ENCODE measurements at places on chromosomes 5 and 9.

GRCh38 chr9:87712801-87713277 lies 13.1 kb upstream of the CTSL start:
- DNase-seq, result peak; percentile 41

GRCh38 chr5:113282472-113282871 lies 152.3 kb downstream of the TSSK1B start:
- DNase-seq, result no peak

DNA sequence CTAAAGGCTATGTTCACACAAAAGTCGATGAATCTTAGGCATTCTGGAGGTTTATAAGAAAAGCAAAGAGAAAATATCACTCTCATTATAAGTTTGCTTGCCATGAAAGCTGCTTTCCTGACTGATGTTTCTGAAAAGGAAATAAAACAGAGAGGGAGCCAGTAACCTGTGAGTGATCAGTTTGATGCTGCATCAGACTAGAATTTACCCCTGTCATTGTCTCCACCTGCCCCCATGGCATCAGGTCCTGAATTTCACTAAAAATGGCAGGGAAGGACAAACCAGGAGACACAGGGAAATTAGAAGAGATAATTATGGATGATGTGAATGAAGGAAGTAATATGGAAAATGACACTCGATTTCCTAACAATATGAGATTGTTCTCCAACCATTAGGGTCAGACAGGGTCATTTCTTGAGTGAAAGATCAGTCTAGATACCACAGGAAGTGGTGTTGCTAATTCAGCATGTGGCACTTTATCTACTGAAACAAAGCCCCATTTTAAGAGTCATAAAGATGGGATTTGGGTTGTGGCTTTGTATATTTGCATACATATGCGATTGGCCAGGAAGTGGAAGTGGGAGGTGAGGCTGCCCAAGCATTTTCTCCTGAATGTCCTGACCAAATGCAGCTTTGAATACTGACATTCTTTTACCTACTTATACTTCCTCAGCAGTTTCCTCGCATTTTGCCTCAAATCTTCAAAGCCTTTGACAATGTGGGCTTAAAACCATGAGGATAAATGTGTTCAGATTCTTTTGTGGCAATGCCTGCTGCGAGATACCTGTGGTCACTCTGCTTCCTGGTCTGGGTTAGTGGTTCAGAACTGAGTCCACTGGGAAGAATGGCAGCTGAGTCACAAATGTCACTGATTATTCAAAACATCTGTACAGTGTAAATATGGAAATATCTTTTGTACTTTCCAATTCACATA lies 29.7 kb downstream of the MEGF10 start:
- no peak for DNase-seq

GRCh38 chr9:33524306-33524947 lies 376 bp downstream of the ANKRD18B start:
- no peak for DNase-seq

- DNase-seq, result no peak
These were observed 10.3 kb upstream of the ADCY2 start for GRCh38 chr5:7385681-7386080.

- DNase-seq, result no peak
These were observed 34.5 kb upstream of the GLIS3 start for GRCh38 chr9:4334410-4334813.

DNA sequence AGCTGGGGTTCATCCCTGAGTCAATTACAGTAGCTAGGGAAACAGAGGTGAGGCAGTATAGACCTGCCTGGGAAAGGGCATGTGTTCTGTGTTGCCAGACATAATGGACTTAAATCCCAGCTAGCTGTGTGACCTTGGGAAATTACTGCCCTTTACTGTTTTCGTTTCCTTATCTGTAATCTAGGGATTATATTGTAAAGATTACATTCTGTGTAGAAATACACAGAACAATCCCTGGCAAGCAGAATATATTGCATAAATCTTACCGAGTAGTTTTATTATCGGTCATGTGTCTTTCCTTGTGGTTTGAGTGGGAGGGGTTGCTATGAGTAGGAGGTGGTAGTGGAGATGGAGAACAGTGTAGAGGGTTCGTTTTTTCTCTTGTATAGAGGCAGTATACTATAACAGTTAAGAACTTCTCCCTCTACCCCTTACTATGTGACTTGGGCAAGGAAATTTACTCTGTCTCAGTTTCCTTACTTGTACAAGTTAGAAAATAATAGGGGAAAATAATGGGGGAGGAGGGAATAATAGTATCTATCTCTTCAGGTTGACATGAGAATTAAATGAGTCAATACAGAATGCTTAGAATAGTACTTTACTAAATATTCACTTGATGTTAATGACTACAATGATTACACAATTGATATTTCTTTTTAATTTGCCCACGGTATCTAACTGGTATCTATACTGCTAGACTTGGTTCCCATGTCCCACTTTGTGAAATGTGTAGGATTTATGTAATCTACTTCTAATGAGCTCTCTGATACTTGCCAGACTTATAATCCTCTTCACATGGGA lies 7.1 kb upstream of the DMXL1 start:
- DNase-seq, result no peak

DNA sequence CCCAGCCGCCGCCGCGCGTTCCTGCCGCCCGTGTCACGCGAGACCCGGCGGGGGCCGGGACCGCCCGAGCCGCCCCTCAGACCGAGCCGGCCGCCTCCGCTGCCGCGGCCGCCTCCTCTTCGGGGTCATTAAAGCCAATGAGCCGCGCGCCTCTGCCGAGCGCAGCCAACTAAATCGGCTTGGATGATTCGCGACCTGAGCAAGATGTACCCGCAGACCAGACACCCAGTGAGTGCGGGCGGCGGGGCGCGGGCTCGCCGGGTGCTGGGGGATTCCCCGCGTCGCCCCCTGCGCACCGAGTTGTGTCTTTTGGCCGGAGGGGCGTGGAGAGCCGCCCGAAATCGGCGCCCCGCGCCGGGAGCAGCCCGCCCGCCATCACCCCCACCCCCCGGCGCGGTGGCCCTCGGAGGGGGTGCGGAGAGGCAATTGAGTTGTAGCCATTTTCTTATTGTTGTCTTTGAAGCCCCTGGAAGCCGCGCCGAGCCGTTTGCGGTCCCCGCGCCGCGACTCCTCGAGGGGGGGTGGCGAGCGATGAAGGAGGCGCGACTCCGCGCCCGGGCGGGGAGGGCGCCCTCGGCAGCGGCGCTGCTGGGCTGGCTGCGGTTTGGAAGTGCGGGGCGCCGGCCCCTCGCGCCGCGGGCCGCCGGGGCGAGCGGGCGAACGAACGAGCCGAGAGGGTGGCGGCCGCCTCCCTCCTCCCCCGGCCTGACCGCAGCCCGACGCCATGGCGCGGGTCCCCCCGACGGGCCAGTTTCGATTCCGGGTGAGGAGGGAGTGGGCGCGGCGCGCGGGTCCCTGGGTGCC lies 1.0 kb downstream of the TLE4 start:
- peak; percentile 91 for DNase-seq

DNA sequence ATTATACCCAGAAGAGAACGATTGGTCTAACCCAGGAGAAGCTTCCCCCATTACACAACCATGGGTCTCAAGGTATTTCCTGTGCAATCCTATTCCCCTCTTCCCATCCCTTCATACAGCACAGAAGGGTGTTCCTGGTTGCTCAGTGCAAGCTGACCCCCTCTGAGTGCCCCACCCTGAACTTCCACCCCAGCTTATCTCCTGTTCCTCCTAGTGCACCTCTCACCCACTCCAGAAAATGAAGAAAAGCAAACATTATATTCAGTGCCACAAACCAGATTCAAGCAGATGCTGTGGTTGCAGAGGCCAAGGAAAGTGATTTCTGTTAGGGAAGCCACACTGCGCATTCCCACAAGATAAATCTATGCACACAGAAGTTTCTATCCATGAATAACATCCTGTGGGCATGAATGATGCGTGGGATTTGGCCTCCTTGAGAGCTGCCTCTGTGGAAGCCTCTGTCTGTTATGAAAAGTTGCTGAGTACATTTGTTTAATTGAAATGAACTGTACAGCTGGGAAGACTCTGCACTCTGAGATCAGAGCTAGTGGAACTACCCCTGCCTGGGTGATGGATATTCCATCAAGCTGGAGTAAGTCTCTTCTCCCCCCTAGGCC lies 2.2 kb upstream of the OR2S2 start:
- DNase-seq, result no peak

- no peak for DNase-seq
These were observed 1.8 kb upstream of the WDR31 start for GRCh38 chr9:113341712-113342410.

DNA sequence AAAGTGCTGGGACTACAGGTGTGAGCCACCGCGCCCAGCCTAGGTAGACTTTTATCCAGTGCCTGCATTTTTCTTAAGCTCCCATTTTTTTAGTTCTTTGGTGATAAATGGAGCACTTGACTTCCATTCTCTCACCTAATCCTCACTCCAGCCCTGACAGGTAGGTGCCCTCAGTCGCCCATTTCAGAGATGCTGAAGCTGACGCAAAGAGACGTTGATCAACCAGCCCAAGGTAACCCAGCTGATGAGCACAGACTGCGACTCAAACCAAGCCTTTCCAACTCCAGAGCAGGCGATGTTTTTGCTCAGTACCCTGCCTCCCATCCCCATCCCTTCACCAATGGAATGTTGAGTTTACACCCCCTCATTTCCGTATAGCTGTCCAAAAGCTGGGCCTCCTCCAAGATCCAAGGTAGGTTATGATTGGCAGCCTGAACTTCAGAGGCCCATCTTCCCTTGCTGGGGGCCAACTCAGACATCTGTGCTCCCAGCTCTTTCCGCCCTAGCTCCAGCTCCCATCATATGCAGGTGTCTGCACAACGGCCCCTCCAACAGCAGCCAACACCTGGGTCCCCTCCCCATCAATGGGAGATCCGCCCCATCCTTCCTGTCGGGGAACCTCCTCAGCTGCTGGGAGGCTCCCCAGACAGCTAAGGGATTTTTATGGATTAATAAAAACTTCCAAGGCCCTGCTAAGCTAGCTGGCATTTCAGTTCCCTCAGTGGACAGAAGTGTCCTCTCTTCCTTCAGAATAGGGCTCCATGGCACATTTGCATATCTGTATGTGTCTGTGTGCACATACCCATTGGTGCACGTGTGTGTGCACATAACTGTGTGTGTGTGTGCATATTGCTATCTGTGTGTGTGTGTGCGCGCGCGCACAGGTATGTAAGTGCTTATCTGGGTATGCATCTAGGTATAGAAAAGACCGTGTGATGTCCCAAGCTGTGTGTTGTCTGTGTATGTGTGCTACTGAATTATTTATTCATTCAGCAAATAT lies 39.3 kb upstream of the VDAC1 start:
- no peak for DNase-seq

- no peak for DNase-seq
These were observed 1.6 kb downstream of the NACC2 start for GRCh38 chr9:136093346-136093986.

- no peak for DNase-seq
These were observed 16.9 kb upstream of the NANS start for GRCh38 chr9:98039607-98040017.

GRCh38 chr9:4831944-4832343 lies 39.2 kb downstream of the RCL1 start:
- DNase-seq, result no peak

DNA sequence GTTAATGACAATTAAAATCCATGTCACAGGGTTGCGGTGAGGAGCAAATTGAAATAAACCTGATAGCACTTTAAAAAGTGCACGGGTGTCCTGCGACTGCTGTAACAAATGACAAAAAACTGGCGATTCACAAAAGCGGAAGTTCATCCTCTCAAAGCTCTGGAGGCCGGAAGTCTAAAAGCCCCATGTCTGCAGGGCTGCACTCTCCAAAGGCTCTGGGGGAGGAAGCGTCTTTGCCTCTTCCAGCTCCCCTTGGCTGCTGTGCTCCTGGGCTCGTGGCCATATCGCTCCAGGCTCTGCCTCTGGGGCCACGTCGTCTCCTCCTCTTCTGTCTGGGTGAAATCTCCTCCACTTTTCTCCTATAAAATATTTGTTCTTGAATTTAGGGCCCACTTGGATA lies 273.9 kb upstream of the IRX2 start:
- peak; percentile 67 for DNase-seq

- DNase-seq, result no peak
These were observed 20.1 kb downstream of the SREK1 start for GRCh38 chr5:66164044-66164790.

DNA sequence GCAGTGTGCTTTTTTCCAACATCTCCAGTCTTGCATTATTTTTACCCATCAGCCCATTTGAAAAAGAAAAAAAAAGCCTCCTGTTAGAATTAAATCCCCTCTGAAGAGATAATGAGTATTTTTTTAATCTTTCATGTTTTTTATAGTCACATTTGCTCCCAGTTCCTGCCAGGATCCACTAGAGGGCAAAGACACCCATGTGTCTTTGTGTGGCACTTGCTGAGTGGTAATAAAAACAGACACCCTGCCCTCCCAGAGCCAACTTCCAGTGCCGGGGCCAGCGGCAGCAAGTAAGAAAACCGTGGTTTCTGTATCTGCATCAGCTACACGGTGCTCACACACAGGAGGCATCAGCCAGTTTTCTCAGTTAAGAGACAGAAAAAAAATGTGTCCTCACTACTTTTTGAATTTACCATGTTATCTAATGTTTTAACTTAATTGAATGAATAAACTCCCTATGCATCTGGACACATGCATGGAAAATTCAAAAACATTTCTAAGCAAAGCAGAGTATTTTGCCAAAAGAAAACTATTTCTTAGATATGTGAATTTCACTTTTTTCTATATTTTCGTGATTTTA lies 70.2 kb upstream of the PLEKHG4B start:
- DNase-seq, result no peak

DNA sequence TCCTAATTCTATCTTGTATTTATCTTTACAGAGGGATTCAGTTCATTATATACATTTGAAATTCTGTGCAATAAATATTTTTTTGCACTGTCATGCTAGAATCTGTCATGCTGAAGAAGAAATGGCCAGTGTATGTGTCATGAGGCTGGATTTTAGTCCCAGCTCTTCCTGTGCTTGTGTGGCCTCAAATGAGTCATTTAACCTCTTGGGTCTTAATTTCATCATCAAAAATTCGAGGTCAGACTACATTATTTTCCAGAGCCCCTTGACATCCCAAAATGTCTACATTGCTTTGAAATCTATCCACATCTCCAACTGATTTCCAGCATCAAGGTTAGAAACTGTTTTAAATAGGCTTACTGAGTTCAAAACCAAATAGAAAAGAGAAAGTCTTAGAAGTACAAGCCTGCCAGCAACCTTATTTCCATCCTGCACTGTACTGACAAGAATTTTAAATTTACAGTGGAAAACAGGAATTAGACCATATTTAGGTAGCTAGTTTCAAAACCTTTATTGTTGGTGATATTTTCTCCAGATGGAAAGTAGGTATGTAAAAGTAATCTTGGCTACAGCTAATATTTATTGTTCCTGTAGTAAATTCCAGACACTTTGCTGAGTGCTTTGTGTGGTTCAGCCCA lies 96.7 kb upstream of the MAMDC2 start:
- no peak for DNase-seq

DNA sequence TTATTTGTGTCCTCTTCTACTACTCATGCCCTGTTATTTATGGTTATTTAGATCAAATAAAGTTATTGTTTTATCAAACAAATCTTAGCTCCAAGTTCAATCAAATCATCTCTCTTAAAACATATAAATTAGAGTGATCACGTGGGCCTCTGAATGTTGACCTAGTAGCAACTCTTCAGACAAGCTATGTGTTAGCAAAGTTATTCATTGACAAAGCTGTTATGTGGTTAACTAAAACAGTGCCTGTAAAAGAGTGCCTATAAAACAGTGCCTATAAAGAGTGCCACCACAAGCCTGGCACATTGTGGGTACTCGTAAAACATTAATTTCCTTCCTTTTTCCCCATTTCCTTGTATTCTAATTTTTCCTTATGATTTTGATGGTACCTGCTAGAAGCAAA lies 421.9 kb downstream of the HCN1 start:
- DNase-seq, result no peak

- no peak for DNase-seq
These were observed 40.0 kb downstream of the DAPK1 start for GRCh38 chr9:87537625-87538024.

Data from mesenteric fat pad (tissue), 1 donor.